ENCODE measurements at places on chromosomes 6 and 20. TPM values are rescaled to one million over a fixed set of nuclear protein-coding genes. Genes with fewer than 3 reads are reported as not detected.

DNA sequence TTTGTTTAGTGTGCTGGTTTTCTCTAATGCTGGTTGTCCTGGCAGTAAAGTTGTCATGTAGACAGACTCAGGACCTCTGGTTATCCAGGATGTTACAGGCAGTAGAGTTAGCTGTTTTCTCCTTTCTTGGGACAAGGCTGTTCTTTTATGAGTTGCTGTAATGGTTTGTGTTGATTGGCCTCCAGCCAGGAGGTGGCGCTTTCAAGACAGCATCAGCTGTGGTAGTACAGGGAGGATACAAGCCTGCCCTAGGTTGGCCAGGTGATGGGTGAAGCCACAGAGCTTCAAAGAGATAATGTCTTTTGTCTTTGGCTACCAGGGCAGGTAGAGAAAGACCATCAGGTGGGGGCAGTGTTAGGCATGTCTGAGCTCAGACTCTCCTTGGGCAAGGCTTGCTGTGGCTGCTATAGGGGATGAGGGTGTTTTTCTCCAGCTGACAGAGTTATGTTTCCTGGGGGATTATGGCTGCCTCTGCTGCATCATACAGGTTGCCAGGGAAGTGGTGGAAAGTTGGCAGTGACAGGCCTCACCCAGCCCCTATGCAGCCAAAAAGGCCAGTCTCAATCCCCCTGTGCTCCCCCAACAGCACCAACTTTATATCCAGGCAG lies 127.2 kb upstream of the TAB2 start:
- no peaks in the 10 kb centered on the region for H3K27me3 ChIP-seq
- no peak for DNase-seq
- H3K27ac ChIP-seq, result no peak overlapping the region
- H3K36me3 ChIP-seq, result no peaks in the 10 kb centered on the region

The STXBP5 gene
- 40.0 TPM for total RNA-seq

DNA sequence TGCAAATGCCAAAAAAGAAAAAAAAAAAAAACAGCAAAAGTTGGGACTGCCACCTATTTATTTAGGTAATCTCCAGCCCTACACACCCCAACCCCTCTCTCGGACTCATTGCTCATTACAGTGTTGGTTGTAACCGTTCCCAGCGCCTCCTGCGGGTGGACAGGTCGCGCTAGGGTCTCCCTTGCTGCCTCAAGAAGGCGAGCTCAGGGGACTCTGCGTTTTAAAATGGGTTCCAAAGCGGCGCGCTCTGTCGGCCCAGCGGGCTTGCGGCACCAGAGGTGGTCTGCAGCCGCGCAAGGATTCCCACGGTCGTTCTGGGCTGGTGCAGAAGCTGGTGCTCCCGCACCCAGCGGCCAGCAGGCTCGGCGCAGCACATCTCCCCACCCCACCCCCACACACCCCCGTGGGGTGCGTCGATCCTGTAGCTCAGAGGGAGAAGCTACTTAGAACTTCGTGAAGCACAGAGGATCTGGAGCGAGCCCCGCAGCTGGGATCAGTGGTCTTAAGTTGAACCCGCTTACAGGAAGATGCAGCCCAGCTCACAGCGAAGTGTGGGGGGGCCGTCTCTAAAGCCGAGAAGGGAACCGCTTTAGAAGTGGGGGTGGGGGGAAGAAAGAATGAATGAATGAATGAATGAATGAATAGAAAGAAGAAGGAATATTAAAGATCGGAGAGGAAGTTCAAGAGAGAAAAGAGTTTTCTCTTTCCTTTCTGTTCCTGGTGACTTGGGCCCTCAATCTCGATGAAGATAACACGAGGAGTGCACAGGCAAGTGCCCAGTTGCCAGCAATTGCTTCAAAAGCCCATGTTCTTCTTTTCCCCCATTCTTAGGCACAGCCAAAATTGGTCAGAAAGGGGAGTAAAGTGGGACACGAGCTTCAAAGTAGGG lies 780 bp downstream of the TFAP2A start:
- DNase-seq, result no peak
- no peaks in the 10 kb centered on the region for H3K36me3 ChIP-seq
- peak overlapping the region; percentile 89 for H3K4me3 ChIP-seq
- peak overlapping the region; percentile 98 for H3K27ac ChIP-seq

The GABRR1 gene
- total RNA-seq, result not detected

The ABHD16B gene
- not detected for total RNA-seq

DNA sequence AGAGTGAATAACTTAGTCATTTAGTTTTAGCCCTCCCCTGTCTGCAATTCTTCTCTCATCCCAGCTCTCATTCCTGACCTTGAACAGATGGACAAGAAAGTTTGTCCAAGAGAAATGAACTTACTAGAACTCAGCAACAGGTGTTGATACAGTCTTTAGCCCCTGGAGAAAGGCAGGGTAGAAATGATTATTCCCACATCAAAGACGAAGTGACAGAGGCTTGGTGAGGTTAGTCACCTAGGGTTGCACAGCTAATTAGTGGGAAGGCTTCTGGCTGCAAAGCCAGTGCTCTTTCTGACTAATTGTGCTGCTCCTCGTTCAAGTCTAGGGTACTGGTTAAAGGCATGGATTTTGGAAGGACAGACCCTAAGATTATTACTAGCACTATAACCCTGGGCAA lies 4.5 kb downstream of the ZDHHC14 start:
- no peak overlapping the region for H3K4me3 ChIP-seq
- no peak for DNase-seq
- H3K4me1 ChIP-seq, result peaks cover 11% of the 10 kb centered on the region

The DTD1 gene
- 27.3 TPM for total RNA-seq

- no peak for DNase-seq
- H3K4me3 ChIP-seq, result no peak overlapping the region
- H3K36me3 ChIP-seq, result no peaks in the 10 kb centered on the region
- H3K4me1 ChIP-seq, result no peaks in the 10 kb centered on the region
Measured at GRCh38 chr6:157049133-157049532, 272.0 kb downstream of the ARID1B start.

- no peak overlapping the region for H3K4me3 ChIP-seq
- DNase-seq, result no peak
- H3K27ac ChIP-seq, result no peak overlapping the region
- no peaks in the 10 kb centered on the region for H3K27me3 ChIP-seq
Measured at GRCh38 chr6:72984981-72985665, 240.2 kb downstream of the KHDC1L start.

The ZDHHC14 gene
- 6.1 TPM for total RNA-seq

DNA sequence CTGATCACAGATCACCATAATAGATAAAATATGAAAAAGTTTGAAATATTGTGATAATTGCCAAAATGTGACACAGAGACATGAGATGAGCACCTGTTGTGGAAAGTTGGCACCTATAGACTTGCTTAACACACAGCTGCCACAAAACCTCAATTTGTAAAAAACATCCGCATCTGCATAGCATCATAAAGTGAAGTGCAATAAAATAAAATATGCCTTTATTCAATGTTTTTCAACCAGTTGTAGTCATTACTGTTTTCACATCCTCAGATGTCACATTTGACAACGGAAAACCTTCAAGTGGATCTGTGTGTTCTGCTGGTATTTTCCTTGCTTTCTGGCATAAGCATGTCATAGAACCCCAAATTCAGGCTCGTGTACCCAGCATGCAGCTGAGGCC lies 50.2 kb upstream of the IFNGR1 start:
- peaks cover 13% of the 10 kb centered on the region for H3K4me1 ChIP-seq
- H3K4me3 ChIP-seq, result no peak overlapping the region
- H3K27me3 ChIP-seq, result peaks cover 9% of the 10 kb centered on the region
- H3K36me3 ChIP-seq, result no peaks in the 10 kb centered on the region

DNA sequence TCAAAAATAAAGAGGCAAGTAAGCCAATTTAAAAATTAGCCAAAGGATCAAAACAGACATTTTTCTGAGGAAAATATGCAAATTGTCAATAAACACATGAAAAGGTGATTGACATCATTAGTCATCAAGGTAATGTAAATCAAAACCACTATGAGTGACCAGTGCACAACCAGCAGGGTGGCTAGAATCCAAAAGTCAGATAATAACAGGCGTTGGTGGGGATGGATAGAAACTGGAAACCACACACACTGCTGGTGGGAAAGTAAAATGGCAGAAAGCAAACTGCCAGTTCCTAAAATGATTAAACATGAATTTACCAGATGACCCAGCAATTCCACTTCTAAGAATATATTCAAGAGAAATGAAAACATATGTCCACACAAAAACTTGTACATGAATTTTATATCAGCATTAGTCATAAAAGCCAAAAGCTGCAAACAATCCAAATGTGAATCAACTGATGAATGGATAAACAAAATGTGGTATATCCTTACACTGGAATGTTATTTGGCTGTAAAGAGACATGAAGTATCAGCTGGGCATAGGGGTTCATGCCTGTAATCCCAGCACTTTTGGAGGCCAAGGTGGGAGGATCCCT lies 74.8 kb upstream of the MBOAT1 start:
- no peaks in the 10 kb centered on the region for H3K4me1 ChIP-seq
- H3K27ac ChIP-seq, result no peak overlapping the region
- no peak overlapping the region for H3K4me3 ChIP-seq
- no peaks in the 10 kb centered on the region for H3K36me3 ChIP-seq

DNA sequence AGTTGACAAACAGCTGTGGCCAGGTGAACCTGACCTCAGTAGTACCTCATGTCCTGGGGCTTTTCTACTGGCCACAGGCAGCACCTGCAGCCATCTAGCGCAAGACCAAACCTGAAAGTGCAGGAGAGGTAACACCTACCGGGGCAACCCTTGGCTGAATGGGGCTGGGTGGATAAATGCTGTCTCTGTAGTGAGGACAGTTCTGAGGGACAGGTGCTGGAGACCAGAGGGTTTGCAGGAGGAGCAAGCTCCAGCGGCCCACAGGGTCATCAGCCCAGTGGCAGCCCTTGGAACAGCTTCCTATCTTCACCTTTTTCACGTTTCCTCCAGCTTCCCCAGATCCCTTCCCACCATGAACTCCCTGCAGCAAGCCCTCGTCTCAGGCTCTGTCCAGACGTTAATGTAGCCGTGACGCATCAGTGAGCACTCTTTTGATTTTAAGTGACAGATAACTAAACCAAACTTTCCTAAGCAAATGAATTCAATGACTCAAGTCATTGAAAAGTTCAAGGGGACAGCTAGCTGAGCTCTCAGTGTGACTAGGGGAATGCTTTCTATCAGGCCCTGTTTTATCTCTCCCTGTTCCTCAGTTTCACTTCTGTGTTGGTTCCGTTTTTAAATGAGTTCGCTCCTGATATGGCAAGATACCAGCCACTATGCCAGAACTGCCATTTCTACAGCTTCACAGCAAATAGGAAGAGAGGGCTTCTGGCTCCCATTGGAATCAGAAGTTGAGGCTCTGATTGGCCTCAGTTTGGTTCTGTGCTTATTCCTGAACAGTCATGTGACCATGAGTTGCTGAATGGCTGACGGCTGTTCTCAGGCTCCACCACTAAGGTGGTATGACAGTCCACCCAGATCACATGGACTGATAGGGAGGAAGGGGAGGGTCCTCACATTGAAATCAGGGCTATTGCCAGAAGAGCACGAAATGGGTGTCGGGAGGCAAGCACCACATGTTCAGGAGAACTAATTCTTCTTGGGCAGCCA lies 12.1 kb upstream of the PFDN4 start:
- H3K36me3 ChIP-seq, result no peaks in the 10 kb centered on the region
- H3K4me3 ChIP-seq, result no peak overlapping the region

- H3K27me3 ChIP-seq, result no peaks in the 10 kb centered on the region
- H3K36me3 ChIP-seq, result no peaks in the 10 kb centered on the region
- DNase-seq, result no peak
- H3K27ac ChIP-seq, result no peak overlapping the region
- peaks cover 6% of the 10 kb centered on the region for H3K4me1 ChIP-seq
Measured at GRCh38 chr6:41558033-41558807, 12.0 kb downstream of the FOXP4 start.

The ATG5 gene
- 34.9 TPM for total RNA-seq

DNA sequence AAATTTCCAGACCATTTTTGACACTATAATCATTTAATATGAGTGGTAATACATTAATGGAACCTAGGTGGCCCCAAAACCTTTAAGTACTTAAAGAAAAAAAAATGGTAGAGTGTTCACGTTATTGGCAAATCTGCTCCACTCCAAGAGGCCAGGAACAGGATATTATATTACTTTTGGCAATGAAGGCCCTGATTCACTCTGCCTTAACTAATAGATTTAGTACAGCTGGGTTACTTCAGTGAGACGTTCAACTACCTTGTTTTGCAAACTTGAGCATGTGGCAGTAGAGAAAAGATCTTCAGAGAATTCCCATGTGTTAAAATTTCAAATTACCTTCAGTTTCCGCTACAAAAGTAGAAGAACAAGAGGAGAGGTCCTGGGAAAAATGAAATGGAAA lies 12.8 kb downstream of the ADNP start:
- no peak overlapping the region for H3K4me3 ChIP-seq
- no peak for DNase-seq
- no peaks in the 10 kb centered on the region for H3K27me3 ChIP-seq
- H3K4me1 ChIP-seq, result peaks cover 10% of the 10 kb centered on the region
- H3K36me3 ChIP-seq, result no peaks in the 10 kb centered on the region
- H3K27ac ChIP-seq, result peak overlapping the region; percentile 19

DNA sequence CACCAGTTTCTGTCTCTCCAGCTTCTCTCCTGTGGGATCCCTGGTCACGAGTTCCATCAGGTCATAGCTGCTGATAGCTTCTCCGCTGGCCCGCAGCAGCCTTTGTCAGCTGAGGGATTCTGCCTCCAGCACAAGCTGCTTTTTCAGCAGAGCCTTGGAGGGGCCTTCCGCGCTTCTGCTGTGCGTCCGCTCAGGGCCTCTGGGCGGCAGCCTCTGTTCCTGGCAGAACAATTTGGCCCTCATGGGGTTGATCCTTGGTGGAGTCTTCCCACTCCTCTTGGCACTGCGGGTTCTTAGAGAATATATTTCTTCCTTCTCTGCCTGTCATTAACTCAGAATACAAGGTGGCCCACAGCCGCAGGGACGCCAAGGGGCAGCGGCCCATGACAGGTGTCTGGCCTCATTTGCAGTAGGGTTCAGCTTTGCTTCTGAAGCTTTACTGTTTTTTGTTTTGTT lies 158.8 kb downstream of the DTNBP1 start:
- peak overlapping the region; percentile 5 for H3K27ac ChIP-seq
- no peaks in the 10 kb centered on the region for H3K27me3 ChIP-seq
- DNase-seq, result no peak
- peaks cover 10% of the 10 kb centered on the region for H3K36me3 ChIP-seq

DNA sequence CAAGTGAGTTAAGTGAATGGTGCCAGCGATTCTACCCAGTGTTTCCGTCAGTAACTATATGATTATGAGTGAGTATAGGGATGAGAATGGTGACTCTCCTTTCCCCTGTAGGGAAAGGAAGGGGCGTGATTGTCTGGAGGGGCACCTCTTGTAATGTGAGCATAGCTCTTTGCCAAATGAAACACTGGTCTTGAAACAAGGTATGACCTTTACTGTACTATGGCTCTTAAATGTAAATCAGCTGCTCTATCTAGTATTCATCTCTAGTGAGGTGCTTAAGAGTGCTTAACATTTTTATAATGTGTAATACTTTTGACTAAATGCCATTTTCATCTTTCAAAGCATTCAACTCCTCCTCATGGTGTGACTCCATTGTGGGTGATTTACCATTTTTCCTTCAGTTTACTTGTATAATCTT lies 11.0 kb downstream of the PANK2 start:
- peaks cover 100% of the 10 kb centered on the region for H3K4me1 ChIP-seq
- H3K27ac ChIP-seq, result peak overlapping the region; percentile 14
- H3K36me3 ChIP-seq, result no peaks in the 10 kb centered on the region
- H3K27me3 ChIP-seq, result no peaks in the 10 kb centered on the region
